ENCODE measurements at places on chromosomes 1 and 21.

DNA sequence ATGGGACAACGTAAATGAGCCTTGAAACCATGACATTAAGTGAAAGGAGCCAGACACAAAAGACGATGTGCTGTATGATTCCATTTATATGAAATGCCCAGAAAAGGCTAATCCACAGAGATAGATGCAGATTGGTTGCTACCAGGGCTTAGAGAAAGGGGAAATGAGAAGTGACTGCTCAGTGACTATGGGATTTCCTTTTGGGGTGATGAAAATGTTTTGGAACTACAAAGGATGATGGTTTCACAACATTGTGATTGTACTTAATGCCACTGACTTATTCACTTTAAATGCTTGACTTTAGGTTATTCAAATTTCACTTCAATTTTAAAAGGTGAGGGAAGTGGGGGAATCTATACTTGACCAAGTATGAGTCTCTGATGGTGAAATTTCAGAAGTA lies 414.3 kb downstream of the SETD4 start:
- H3K4me1 ChIP-seq = no peaks in the 10 kb centered on the region
- no peak overlapping the region for H3K4me3 ChIP-seq
- DNase-seq = no peak
- H3K27ac ChIP-seq = no peak overlapping the region
- no peaks in the 10 kb centered on the region for H3K27me3 ChIP-seq

DNA sequence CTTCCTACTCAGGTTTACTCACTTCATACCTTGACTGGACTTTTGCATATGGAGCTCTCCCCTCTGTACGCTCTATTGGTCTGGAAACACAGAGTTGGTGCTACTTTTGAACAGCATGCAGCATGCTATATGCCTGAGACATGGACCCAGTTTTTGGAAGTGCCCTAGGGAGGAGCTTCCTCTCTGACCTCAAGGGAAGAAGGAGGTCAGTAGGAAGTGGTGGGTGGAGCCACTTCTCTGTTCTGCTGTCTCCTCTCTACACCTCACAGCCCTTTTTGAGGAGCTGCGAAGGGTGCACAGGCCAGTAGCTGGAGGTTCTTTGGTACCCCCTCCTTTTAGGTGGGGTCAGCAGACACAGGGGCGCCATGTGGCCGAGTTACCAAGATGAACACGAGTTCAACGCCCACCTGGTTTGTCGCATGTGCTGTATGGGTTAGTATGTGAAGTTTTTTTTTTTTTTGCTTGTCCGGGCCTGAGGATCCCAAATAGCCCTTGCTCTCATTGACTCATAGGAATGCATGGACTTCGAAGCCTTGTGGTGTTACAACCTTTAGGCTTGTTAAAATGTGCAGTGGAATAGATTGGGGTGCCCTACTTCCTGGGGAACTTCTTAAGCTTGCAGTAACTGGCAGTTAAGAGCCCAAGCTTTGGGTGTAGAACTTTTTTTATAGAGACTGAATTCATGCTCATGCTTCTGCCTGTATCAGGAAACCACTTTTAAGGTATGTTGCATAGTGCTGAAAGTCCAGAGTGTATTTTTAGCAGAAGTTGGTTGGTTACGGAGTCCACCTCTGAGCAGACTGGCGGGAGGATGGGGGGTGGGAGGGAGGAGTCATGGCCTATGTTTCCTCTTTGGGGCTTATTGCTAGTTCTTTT lies 10.7 kb downstream of the MACF1 start:
- H3K4me3 ChIP-seq = peak overlapping the region; percentile 16
- H3K27me3 ChIP-seq = no peaks in the 10 kb centered on the region
- no peak for DNase-seq
- no peaks in the 10 kb centered on the region for H3K36me3 ChIP-seq
- peak overlapping the region; percentile 74 for H3K27ac ChIP-seq

DNA sequence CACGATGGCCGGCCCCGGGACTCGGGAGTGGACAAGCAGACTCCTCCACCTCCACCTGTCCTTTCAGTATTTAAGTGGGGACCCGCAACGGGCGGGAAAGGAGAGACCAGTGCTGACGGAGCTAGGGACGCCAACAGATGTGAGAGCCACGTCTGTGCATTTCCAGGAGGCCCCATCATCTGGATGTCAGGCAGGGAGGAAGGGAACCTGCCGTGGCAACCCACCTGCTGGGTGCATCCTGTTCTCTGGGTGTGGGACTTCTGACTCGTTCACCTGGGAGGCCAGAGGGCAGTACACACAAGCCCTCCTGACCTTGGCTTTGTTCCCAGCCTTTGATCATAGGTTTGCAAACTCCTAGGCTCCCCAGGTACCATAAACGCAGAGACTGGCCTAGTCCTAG lies 5.6 kb upstream of the PCBP3 start:
- no peak overlapping the region for H3K4me3 ChIP-seq
- no peak for DNase-seq
- no peaks in the 10 kb centered on the region for H3K27me3 ChIP-seq
- H3K27ac ChIP-seq = no peak overlapping the region

DNA sequence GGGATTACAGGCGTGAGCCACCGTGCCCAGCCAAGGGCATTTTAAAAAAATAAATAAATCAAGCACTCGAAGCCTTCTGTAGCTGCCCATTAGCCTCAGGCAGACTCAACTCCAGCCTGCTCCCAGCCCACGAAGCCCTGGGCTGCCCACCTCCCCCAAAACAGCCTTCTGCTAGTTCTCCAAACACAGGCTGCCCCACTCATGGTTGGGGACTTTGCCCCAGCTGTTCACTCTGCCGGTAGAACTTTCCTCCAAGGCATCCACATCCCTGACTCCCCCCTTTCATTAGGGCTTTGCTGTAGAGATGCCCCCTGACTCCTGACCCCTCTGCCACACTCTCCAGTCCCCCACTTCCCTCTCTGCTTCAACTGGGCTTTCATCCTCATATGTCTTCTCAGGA lies 29.7 kb upstream of the LAPTM5 start:
- no peaks in the 10 kb centered on the region for H3K36me3 ChIP-seq
- H3K4me1 ChIP-seq = no peaks in the 10 kb centered on the region
- H3K4me3 ChIP-seq = no peak overlapping the region
- H3K27me3 ChIP-seq = peaks cover 70% of the 10 kb centered on the region
- no peak for DNase-seq

GRCh38 chr1:55358581-55358980 lies 143.4 kb upstream of the USP24 start:
- H3K36me3 ChIP-seq = no peaks in the 10 kb centered on the region
- no peaks in the 10 kb centered on the region for H3K27me3 ChIP-seq
- DNase-seq = no peak
- peaks cover 2% of the 10 kb centered on the region for H3K4me1 ChIP-seq
- no peak overlapping the region for H3K4me3 ChIP-seq

DNA sequence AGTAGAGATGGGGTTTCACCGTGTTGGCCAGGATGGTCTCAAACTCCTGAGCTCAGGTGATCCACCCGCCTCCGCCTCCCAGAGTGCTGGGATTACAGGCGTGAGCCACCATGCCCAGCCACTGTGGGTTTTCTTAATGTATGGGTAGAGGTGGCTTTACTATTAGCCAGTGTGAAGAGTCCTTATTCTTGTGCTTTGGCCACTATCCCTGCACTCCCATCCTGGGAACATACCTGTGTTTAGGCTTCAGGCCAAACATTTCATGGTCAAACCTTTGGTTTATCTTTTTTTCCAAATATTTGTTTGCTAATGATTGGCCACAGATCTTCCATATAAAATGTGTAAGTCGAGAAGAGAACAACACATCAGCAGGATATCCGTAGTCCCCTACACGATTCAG lies 16.5 kb downstream of the FMO5 start:
- H3K27me3 ChIP-seq = no peaks in the 10 kb centered on the region
- no peak overlapping the region for H3K27ac ChIP-seq
- no peaks in the 10 kb centered on the region for H3K4me1 ChIP-seq
- DNase-seq = no peak
- H3K4me3 ChIP-seq = no peak overlapping the region

- peaks cover 25% of the 10 kb centered on the region for H3K4me1 ChIP-seq
- DNase-seq = no peak
- no peak overlapping the region for H3K4me3 ChIP-seq
- peak overlapping the region; percentile 69 for H3K27ac ChIP-seq
- H3K36me3 ChIP-seq = no peaks in the 10 kb centered on the region
- H3K27me3 ChIP-seq = no peaks in the 10 kb centered on the region
Measured at GRCh38 chr1:24437631-24438396, 22.2 kb downstream of the NIPAL3 start.

DNA sequence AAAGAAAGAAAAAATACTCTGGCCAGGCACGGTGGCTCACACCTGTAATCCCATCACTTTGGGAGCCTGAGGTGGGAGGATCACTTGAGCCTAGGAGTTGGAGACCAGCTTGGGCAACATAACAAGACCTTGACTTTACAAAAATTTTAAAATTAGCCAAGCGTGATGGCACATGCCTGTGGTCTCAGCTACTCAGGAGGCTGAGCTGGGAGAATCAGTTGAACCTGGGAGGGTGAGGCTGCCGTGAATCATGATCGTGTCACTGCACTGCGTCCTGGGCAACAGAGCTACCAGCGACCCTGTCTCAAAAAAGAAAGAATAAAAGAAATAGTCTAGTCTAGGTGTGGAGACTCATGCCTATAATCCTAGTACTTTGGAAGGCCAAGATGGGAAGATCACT lies 22.3 kb downstream of the RRP1B start:
- H3K27me3 ChIP-seq = no peaks in the 10 kb centered on the region
- H3K36me3 ChIP-seq = peaks cover 100% of the 10 kb centered on the region
- no peak for DNase-seq

DNA sequence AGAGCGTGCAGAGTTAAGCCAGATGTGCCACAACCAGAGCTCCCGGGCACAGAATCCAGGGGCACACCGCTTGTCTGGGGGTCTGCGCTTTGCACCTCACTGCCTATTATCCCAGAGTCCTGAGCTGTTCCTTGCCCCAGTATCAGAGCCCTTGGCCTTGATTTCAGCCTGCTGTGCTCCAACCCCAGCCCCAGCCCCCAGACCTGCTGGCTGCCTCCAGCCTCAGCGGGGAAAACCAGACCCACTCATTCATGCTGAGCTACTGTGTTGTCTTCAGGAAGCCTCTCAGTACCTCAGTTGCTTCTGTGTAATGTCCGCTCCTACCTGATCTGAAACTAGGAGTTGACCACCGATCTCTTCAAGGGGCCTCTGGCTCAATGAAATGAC lies 1.1 kb downstream of the IKBKE start:
- DNase-seq = no peak
- peak overlapping the region; percentile 75 for H3K4me3 ChIP-seq
- H3K27ac ChIP-seq = peak overlapping the region; percentile 82
- peaks cover 4% of the 10 kb centered on the region for H3K36me3 ChIP-seq
- peaks cover 64% of the 10 kb centered on the region for H3K4me1 ChIP-seq

DNA sequence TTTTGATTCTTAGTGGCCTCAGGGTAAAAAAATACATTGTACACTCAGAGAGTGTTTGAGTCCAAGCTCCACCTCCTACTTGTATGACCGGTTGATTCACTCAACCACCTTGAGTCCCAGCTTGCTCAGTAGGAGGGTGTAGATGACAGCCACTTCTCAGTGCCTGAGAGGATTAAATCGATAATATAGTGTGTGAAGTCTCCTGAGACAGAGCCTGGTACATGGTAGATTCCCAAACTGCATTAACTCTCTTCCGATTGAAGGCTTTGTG lies 38.4 kb downstream of the NCMAP start:
- H3K36me3 ChIP-seq = no peaks in the 10 kb centered on the region
- no peak overlapping the region for H3K27ac ChIP-seq

- no peak for DNase-seq
Measured at GRCh38 chr1:227299688-227300087, 18.6 kb downstream of the CDC42BPA start.

- no peak within 1 kb of the TSS for H3K4me3 ChIP-seq
- H3K27ac ChIP-seq = no peak within 1 kb of the TSS
- H3K27me3 ChIP-seq = no peaks in the 10 kb centered on the region
- no peaks in the 10 kb centered on the region for H3K4me1 ChIP-seq
- DNase-seq = no peak
Measured at GRCh38 chr1:12715896-12716437, at the start of gene AADACL3. Gene AADACL3, plus strand, starts transcription at chr1:12716110. Its CDS starts 67 bp downstream, at chr1:12716177.

- H3K4me1 ChIP-seq = no peaks in the 10 kb centered on the region
- H3K36me3 ChIP-seq = peaks cover 98% of the 10 kb centered on the region
- no peak overlapping the region for H3K27ac ChIP-seq
- H3K27me3 ChIP-seq = no peaks in the 10 kb centered on the region
- no peak for DNase-seq
Measured at GRCh38 chr1:182884872-182885271, 45.7 kb downstream of the DHX9 start.

GRCh38 chr1:98084188-98084587 lies 163.4 kb upstream of the DPYD start:
- no peak overlapping the region for H3K4me3 ChIP-seq
- H3K4me1 ChIP-seq = no peaks in the 10 kb centered on the region
- H3K27ac ChIP-seq = no peak overlapping the region
- no peaks in the 10 kb centered on the region for H3K36me3 ChIP-seq

- H3K4me3 ChIP-seq = no peak overlapping the region
- H3K27me3 ChIP-seq = no peaks in the 10 kb centered on the region
- no peak for DNase-seq
- no peak overlapping the region for H3K27ac ChIP-seq
Measured at GRCh38 chr1:244137276-244137675, 86.2 kb downstream of the ZBTB18 start.

DNA sequence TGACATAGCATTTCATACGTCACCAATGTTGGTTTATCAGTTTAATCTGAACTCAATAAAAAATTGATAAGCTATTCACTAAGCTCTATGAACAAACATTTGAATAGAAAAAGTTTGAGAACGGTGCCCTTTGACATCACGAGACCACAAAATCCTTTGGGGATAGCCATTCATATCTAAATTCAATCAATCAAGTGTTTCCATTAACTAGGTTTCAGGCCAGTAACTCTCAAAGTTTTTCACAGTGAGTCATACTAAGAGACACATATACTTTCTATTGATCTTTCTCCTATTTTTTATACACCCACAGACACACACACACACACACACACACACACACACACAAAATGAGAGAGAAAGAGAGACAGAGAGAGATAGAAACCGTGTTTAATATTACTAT lies 235.4 kb upstream of the SNX7 start:
- DNase-seq = no peak
- H3K36me3 ChIP-seq = no peaks in the 10 kb centered on the region
- H3K4me3 ChIP-seq = no peak overlapping the region

GRCh38 chr1:109256971-109257681 lies 7.8 kb downstream of the CELSR2 start:
- H3K27ac ChIP-seq = peak overlapping the region; percentile 48
- no peaks in the 10 kb centered on the region for H3K27me3 ChIP-seq

- no peak overlapping the region for H3K4me3 ChIP-seq
- no peak overlapping the region for H3K27ac ChIP-seq
- DNase-seq = no peak
- peaks cover 24% of the 10 kb centered on the region for H3K27me3 ChIP-seq
Measured at GRCh38 chr1:14608308-14608707, 9.8 kb downstream of the KAZN start.

DNA sequence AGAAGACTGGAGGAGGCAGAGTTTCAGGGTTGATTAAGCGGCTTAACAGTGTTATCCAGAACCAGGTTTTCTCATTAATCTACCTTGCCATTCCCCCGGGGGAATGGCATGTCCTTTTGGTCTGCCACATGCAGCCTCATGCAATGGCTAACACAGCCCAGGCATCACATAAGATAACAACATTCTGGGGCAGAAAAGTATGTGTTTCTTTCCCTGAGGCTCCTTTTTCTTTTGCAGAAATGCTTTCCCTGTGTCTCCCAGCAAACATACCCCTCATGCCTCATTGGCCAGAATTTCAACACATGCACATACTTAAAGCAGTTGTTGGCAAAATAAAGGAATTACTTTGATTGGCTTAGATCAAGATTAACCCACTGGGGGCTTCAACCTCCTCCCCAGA lies 98.6 kb downstream of the OMA1 start:
- H3K4me1 ChIP-seq = no peaks in the 10 kb centered on the region
- no peak for DNase-seq
- H3K36me3 ChIP-seq = no peaks in the 10 kb centered on the region
- no peak overlapping the region for H3K4me3 ChIP-seq
- H3K27me3 ChIP-seq = no peaks in the 10 kb centered on the region
